Uterus (tissue), 4 donors: ENCODE measurements at places on chromosomes 16 and 17. TPM values are rescaled to one million over a fixed set of nuclear protein-coding genes. Genes with fewer than 3 reads are reported as not detected.
A peak's percentile ranks its signal among the peaks of the same experiment; 100 is the strongest.

DNA sequence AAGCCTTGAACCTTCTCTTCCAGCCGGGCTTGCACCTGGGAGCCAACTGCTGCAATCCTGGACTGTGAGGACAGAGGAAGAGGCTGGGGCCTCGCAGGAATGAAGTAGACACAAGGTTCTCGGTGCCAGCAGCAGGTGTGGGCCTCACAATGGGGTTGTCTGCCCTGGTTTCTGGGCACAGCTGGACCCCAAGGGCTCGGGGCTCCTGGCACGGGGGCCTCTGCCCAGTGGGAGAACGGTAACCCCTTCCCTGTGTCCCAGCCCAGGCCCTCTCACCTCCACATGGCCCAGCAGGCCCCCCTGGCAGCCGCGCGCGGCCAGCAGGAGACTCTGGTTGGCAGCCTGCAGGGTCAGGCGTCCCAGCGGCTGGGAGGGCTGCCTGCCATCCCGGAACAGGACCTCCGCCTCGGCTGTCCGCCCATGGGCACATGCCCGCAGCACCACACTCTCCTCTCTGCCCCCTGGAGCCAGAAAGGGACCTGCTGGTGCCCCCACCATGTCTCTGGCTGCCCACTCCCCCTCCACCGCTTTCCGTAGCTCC is 46.9 kb downstream of the RMI2 start:
- no peak overlapping the region for H3K4me3 ChIP-seq
- DNase-seq, result no peak
- no peaks in the 10 kb centered on the region for H3K36me3 ChIP-seq
- H3K4me1 ChIP-seq, result no peaks in the 10 kb centered on the region
- H3K27me3 ChIP-seq, result no peaks in the 10 kb centered on the region

DNA sequence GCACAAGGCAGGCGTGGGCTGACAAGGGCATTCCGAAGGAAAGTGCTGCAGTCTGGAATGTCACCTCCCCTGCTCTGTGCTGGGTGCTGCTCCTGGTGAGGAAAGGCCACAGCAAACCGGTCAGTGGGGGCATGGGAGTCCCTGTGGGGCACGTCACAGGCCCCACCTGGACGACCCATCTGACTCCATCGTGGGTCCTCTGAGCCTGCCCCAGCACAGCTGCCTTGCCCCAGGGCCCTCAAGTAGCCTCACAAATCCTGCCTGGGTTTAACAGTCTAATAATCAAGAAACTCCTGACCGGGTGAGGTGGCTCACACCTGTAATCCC is 2.8 kb upstream of the MYO15B start:
- no peaks in the 10 kb centered on the region for H3K36me3 ChIP-seq
- no peak overlapping the region for H3K27ac ChIP-seq
- no peak overlapping the region for H3K4me3 ChIP-seq
- no peaks in the 10 kb centered on the region for H3K27me3 ChIP-seq

DNA sequence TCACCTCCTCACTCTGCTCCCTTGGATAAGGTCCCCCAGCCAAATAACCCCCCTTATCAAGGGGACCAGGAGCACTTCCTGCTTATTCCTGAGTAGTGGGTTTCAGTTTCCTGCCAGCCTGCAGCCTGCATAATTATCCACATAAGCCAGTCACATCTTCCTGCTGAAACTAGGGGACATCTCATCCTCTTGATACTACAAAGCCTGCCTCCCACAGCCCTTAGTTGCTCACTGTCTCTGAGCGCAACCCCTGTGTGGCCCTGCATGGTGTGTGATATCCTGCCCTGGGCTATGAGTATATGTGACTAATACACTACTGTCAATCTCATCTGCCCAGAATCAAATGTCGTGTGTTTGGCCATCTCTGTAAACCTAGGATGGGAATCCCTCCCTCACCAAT is 8.0 kb upstream of the XYLT2 start:
- no peaks in the 10 kb centered on the region for H3K27me3 ChIP-seq
- no peaks in the 10 kb centered on the region for H3K36me3 ChIP-seq
- H3K4me3 ChIP-seq, result no peak overlapping the region
- H3K4me1 ChIP-seq, result no peaks in the 10 kb centered on the region
- DNase-seq, result no peak
- no peak overlapping the region for H3K27ac ChIP-seq

- DNase-seq, result no peak
- H3K36me3 ChIP-seq, result no peaks in the 10 kb centered on the region
- no peak overlapping the region for H3K4me3 ChIP-seq
- no peak overlapping the region for H3K27ac ChIP-seq
- no peaks in the 10 kb centered on the region for H3K4me1 ChIP-seq
Observed at GRCh38 chr16:795580-796229, 4.8 kb downstream of the GNG13 start.

GRCh38 chr17:1813088-1813487 is 16.6 kb downstream of the SMYD4 start:
- no peak overlapping the region for H3K27ac ChIP-seq
- no peaks in the 10 kb centered on the region for H3K4me1 ChIP-seq
- no peaks in the 10 kb centered on the region for H3K27me3 ChIP-seq
- H3K4me3 ChIP-seq, result no peak overlapping the region
- peak; percentile 52 for DNase-seq
- no peaks in the 10 kb centered on the region for H3K36me3 ChIP-seq

GRCh38 chr16:56480776-56481467 is 29.6 kb downstream of the OGFOD1 start:
- H3K27ac ChIP-seq, result no peak overlapping the region
- no peak for DNase-seq
- no peaks in the 10 kb centered on the region for H3K36me3 ChIP-seq
- H3K4me1 ChIP-seq, result no peaks in the 10 kb centered on the region

DNA sequence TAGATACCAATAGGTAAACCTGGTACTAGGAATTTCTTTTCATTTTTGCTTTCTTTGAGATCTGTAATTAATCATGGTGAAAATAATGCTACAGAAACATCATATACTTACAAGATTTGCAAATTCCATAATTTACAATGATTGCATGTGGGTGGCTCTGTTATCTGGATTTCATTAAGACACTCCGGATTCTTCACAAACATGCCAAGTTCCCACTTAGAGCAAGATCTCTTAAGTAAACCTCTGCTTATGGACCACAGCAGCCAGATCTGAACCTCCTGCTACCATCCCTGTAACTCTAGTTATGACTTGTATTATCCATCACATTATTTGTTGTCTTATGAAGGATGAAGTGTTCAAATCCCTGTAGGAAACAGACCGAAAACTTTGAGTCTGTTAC is 424.7 kb downstream of the CDH13 start:
- no peak overlapping the region for H3K4me3 ChIP-seq
- H3K27ac ChIP-seq, result no peak overlapping the region

DNA sequence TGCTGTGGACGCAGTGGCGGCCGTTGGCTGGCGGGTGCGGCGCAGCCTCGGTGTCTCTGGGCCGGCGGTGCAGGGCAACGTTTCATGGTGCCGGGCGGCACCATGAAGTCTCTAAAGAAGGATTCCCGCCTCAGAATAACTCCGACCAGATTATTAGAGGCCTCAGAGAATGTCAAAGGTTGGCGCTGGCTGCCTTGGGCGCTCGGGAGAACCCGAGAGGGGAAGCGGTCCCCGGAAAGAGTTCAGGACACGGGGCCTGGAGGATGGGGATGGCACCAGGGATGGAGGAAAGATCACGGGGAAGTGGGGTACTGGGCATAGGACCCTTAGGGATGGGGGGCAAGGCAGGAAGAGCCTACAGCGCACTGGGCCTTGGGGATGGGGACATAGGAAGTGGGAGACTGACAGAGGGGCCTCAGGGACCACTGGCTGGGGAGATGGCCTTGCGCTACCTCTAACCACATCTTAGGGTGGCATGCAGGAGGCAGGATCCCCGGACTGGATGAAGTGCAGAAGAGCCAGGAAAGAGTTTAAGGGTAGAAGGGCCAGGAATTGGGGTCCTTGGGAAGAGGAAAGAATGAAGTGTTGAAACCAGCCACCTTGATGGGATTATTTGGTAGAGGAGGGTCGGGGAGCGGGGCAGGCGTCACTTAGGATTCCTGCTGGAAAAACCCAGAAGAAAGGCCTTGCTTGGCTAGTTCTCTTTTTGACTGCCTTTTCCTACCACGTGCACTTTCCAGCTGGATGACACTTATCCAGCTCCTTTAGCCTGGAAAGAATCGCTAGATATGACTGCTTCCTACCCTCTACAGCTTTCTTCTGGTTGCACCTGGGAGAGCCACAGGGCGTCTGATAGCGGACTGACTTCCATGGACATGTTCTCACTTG is 578 bp downstream of the MYCBPAP start:
- peak overlapping the region; percentile 90 for H3K27ac ChIP-seq
- H3K27me3 ChIP-seq, result no peaks in the 10 kb centered on the region
- no peaks in the 10 kb centered on the region for H3K4me1 ChIP-seq

DNA sequence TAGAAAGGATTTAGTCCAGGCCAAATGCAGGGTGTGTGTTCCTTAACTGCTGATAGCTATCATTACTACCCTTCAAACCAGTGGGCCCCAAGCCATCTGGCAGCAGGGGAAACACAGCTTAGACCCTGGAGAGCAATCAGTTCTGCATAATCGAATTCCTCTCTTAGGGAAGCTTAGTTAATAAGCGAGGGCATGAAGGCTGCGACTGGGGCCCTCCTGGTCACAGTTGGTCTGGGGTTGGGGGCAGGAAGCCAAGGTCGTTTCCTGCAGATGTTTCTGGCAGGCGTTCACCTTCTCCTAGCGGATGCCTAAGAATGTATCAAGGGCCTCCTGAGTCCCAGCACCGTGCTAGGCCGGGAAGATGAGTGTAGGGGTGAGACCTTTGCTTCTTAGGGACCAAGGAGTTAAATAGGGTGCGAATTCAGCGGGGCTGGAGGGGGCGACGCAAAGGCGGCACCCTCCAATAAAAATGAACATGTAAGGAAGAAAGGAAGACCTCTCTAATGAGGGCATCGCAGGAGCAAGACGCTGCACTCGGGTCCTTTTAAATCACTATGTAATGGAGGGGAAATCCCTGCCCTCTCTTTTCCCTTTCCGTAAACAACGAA is 16.5 kb upstream of the EEF2K start:
- peak; percentile 75 for DNase-seq
- no peaks in the 10 kb centered on the region for H3K36me3 ChIP-seq
- peaks cover 3% of the 10 kb centered on the region for H3K4me1 ChIP-seq
- H3K4me3 ChIP-seq, result peak overlapping the region; percentile 74
- no peaks in the 10 kb centered on the region for H3K27me3 ChIP-seq
- H3K27ac ChIP-seq, result peak overlapping the region; percentile 96

- no peak for DNase-seq
- H3K27ac ChIP-seq, result no peak overlapping the region
- no peaks in the 10 kb centered on the region for H3K36me3 ChIP-seq
- H3K4me3 ChIP-seq, result no peak overlapping the region
Observed at GRCh38 chr17:75637551-75637950, 4.3 kb downstream of the SMIM5 start.

DNA sequence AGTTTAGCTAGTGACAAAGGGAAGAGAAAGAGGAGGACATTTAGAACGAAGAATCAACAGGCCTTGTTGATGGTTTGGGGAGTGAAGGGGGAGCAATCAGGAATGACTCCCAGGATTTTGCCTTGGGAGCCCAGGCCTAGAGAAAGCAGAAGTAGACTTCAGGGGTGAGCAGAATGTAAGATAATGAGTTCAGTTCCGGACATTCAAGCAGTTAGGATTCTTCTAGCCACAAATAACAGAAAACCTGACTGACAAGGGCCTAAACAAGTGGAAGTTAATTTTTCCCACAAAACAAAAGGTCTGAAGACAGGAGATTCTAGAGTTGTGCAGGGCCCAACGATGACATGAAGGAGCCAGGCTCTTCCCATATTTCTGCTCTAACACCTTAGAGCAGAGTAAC is 45.9 kb downstream of the SKAP1 start:
- no peak for DNase-seq
- no peaks in the 10 kb centered on the region for H3K36me3 ChIP-seq
- peaks cover 9% of the 10 kb centered on the region for H3K27me3 ChIP-seq
- no peaks in the 10 kb centered on the region for H3K4me1 ChIP-seq
- H3K27ac ChIP-seq, result no peak overlapping the region
- no peak overlapping the region for H3K4me3 ChIP-seq

GRCh38 chr16:85159179-85159980 is 47.1 kb upstream of the CIBAR2 start:
- no peaks in the 10 kb centered on the region for H3K36me3 ChIP-seq
- no peak overlapping the region for H3K27ac ChIP-seq
- peaks cover 16% of the 10 kb centered on the region for H3K4me1 ChIP-seq
- DNase-seq, result no peak

GRCh38 chr17:48502901-48503300 is 27.9 kb downstream of the HOXB1 start:
- H3K4me3 ChIP-seq, result no peak overlapping the region
- no peak for DNase-seq
- H3K4me1 ChIP-seq, result no peaks in the 10 kb centered on the region
- no peaks in the 10 kb centered on the region for H3K36me3 ChIP-seq

GRCh38 chr16:87127061-87127765 is 190.0 kb downstream of the C16orf95 start:
- H3K27ac ChIP-seq, result no peak overlapping the region
- DNase-seq, result no peak
- H3K36me3 ChIP-seq, result no peaks in the 10 kb centered on the region
- H3K27me3 ChIP-seq, result no peaks in the 10 kb centered on the region

DNA sequence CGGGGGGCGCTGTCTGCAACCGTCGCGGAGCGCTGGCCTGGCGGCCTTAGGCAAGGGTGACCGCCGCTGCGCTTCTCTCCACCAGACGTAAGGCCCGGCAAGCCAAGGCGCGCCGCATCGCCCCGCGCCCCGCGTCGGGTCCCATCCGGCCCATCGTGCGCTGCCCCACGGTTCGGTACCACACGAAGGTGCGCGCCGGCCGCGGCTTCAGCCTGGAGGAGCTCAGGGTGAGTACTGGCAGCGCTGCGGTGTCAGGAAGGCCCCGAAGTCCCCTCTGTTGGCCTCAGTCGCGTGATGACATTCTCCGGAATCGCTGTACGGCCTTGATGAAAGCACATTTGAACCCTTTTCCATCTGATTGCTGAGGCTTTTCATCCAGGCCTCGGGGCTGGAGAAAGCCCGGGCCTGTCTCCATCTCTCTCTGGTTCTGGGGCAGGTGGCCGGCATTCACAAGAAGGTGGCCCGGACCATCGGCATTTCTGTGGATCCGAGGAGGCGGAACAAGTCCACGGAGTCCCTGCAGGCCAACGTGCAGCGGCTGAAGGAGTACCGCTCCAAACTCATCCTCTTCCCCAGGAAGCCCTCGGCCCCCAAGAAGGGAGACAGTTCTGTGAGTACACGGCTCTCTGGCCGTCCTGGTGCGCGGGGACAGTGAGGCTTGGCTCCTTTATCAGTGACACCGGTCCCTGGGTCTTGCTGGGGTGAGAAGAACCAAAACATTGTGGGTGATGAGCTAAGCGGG is 831 bp downstream of the RPL13 start:
- H3K27ac ChIP-seq, result peak overlapping the region; percentile 95
- H3K4me3 ChIP-seq, result peak overlapping the region; percentile 91
- no peaks in the 10 kb centered on the region for H3K36me3 ChIP-seq
- peaks cover 17% of the 10 kb centered on the region for H3K4me1 ChIP-seq

- H3K27me3 ChIP-seq, result no peaks in the 10 kb centered on the region
- no peaks in the 10 kb centered on the region for H3K4me1 ChIP-seq
- no peak overlapping the region for H3K27ac ChIP-seq
- H3K36me3 ChIP-seq, result no peaks in the 10 kb centered on the region
- DNase-seq, result no peak
- H3K4me3 ChIP-seq, result no peak overlapping the region
Observed at GRCh38 chr16:19242987-19243575, 42.5 kb upstream of the CLEC19A start.

PNMT gene
- total RNA-seq, result 3.8 TPM

TEX14 gene
- total RNA-seq, result not detected

AKTIP gene
- 52.2 TPM for total RNA-seq

TAC4 gene
- 1.3 TPM for total RNA-seq

PKMYT1 gene
- not detected for total RNA-seq

ENPP7 gene
- not detected for total RNA-seq

ALOX12 gene
- total RNA-seq, result 0.34 TPM

SOX8 gene
- 1.1 TPM for total RNA-seq
